ENCODE measurements at places on chromosomes 1 and 21.

- no peak for DNase-seq
These were observed 27.8 kb downstream of the ECE1 start for GRCh38 chr1:21262293-21263051.

- no peak for DNase-seq
These were observed 41.9 kb upstream of the ANGPTL7 start for GRCh38 chr1:11147197-11147770.

DNA sequence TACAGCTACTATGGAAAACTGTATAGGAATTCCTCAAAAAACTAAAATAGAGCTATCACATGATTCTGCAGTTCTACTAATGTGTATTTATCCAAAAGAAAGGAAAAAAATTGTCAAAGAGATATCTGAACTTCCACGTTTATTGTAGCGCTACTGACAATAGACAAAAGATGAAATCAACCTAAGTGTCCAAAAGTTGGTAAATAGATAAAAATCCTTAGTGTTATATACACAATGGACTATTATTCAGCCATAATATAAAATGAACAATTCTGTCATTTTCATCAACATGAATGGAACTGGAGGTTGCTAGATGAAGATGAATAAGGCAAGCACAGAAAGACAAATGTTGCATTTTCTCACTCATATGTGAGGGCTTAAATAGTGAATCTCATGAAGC lies 1492.1 kb downstream of the MRPL39 start:
- no peak for DNase-seq

DNA sequence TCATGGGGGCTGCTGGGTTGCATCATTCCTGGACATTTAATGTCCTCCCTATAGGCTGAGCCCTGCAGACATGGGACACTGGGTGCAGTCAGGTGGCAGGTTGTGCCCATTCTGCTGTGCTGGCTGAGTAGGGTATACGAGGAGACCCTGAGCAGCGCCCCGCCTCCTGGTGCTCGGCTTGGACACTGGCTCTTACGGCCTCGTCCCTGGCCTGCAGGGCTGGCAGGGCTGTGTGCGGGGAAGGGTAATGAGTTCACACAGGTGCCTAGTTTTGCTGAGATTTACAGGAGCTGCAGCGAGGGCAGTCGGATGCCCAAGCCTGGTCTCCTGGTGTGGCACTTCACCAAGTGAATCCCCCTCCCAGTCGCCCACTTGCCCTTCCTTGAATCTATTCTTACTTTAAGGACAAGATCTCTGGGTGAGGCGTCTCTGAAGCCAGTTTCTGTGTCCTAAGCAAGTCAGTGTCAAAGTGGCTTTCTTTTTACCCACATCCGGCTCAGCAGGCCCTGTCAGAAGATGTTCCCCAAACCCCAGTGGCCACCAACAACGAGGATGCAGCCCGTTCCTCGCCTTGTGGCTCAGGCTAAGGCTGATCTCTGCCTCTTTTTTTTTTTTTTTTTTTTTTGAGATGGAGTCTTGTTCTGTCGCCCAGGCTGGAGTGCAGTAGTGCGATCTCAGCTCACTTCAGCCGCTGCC lies 73.2 kb downstream of the MAN1C1 start:
- DNase-seq, result no peak

DNA sequence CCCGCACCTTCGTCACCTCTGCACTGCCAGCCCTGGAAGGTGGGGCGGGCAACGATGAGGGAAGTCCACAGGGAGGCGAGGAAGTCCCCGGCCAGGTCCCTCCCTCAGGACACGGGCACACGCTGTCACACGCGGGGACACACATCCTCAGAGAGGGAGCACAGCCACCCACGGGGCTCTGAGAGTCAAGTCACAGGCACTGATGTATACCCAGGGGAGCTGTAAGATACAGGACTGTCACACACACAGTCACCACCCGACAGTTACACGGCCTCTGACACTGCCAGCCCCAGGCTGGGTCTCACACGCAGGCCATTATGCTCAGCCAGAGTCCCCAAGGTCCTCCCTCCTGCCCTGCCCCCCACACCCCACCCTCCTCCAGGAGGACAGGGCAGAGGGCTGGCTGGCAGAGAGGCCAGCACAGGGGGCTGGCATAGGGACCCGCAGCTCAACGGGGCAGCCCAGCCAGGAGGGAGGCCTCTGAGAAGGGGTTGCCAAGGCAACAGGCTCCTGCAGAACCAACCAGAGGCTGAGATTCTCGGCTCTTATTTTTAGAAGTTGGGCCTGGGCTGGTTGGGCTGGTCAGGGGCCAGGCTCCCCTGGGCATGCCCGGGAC lies 17.7 kb upstream of the ADGRB2 start:
- no peak for DNase-seq

DNA sequence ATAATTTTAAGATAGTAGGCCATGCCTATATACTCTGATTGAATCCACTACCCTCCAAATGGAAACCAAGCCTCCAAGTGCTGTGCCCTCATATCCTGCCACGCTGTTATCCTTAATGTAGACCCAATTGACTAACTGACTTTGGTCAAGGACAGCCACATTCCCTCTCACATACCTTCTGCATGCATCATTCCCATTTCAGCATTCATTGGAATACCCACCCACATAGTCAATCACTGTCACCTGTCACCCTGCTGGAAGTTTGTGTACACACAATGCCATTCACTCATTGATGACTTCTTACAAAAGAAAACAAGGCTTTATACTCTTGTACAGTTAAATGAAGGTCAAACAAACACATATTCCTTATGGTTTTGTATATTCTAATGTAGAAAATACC lies 221.1 kb upstream of the PBX1 start:
- no peak for DNase-seq

GRCh38 chr1:54355931-54356679 lies 50.1 kb downstream of the SSBP3 start:
- no peak for DNase-seq

- DNase-seq, result no peak
These were observed 403.8 kb downstream of the NUF2 start for GRCh38 chr1:163725551-163725950.

DNA sequence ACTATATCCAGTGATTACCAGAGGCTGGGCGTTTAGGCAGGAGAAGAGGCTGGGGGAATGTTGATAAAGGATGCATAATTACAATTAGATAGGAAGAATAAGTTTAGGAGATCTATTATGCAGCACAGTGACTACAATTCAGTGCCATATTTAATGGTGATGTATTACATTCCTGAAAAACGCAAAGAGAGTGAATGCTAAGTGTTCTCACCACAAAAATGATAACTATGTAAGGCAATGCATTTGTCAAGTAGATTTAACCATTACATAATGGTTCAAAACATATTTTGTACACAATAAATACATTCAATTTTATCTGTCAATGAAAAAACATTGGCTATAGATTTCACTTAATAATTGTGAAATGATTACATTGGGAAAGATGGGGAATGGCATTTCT lies 548.9 kb downstream of the NUF2 start:
- DNase-seq, result no peak

DNA sequence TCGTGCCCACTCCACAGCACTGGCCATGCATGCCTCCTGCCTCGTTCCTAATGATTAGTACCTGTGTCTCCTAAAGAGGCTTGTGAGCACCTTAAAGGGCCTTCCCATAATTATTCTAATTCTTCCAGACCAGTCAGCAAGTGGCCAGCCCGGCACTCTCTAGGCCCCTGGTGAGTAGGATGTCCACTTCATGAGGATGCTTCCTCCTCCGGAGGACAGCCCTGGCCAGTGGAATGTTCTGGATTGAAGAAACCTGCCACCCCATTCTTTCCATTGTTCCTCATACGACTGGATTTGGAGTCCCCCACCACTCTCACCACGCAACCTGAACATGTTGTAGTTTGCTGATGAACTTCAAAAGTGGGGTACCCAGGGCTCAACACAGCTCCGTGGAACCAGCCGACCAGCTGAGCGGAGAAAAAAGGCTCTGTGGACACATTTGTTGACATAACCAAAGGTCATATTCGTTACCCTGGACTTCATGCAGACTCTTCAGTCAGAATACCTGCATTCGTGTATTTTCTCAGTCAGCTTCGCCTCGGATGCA lies 46.7 kb upstream of the LBR start:
- no peak for DNase-seq
